ENCODE measurements at places on chromosomes 13 and 19. TPM values are rescaled to one million over a fixed set of nuclear protein-coding genes. Genes with fewer than 3 reads are reported as not detected.

Gene SHISA2
- total RNA-seq: 2.6 TPM

Gene ZNF681
- total RNA-seq: 2.6 TPM

Gene NAPSA
- 1.6 TPM for total RNA-seq

Gene ZFP28
- 13.0 TPM for total RNA-seq

Gene OR10H1
- total RNA-seq: not detected

Gene TUBA3C
- total RNA-seq: not detected

Gene KLK12
- total RNA-seq: not detected

Gene BRME1
- 6.3 TPM for total RNA-seq

Gene CEACAM7
- not detected for total RNA-seq

Gene RASGRP4
- total RNA-seq: 1.6 TPM

Gene IQCN
- total RNA-seq: 7.0 TPM

DNA sequence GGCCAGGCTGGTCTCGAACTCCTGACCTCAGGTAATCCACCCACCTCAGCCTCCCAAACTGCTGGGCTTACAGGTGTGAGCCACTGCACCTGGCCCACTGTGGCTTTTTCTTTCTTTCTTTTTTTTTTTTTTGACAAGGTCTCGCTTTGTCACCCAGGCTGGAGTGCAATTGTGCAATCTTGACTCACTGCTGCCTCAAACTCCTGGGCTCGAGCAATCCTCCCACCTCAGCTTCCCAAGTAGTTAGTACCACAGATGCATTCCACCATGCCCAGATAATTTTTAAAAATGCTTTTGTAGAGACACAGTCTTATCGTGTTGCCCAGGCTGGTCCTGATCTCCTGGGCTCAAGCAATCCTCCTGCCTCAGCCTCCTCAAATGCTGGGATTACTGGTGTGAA is 12.1 kb upstream of the FCGBP start:
- no peak for DNase-seq

DNA sequence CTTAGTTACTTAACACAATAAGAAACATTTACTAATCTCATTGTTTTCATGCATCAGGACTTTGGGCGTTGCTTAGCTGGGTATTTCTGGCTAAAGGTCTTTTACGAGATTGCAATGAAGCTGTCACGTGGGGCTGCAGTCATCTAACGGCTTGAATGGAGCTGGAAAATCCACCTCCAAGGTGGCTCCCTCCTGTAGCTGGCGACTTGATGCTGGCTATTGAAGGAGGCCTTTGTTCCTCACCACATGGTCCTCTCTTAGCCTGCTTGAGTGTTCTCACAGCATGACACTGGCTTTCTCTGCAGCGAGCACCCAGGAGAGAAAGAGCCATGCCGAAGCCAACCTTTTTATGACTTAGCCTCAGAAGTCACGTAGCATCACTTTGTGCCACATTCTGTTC is 92.0 kb downstream of the NHLRC3 start:
- DNase-seq: no peak

DNA sequence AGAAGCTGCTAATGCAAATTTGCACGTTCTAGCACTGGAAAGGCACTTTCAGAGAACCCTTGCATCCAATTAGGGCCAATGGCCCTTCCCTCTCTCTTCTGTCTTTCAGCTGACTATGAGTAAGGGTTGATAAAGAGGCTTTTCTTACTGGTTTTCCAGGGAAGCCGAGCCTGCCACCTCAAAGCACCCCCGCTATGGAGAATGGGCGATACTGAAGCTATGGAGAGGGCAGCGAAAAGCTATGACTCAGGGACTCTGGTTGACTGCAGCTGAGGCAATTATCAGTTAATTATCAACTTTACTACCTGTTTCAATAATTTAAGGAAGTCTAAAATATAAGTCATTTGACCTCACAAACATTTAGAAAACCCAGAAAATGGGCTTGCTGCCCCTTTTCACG is 115.8 kb downstream of the TRPC4 start:
- no peak for DNase-seq

- DNase-seq: no peak
Measured at GRCh38 chr13:111217641-111218040, 102.5 kb downstream of the ARHGEF7 start.

DNA sequence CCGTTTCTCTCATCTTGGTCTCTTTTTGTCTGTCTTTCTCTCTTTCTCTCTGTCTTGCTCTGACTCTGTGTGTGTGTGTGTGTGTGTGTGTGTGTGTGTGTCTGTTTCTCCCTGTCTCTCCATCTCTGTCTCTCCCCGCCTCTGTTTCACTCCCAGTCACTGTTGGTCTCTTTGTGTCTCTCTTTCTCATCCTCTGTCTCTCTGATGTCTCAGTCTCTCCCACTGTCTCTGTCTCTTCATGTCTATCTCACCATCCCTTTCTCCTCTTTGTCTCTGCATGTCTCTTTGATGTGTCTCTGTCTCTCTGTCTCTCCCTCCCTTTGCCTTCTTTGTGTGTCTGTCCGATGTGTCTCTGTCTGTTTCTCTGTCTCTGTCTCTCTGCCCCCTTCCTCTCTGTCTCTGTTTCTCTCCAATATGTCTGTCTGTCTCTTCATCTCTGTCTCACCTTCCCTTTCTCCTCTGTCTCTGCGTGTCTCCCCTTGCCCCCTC is 2.5 kb downstream of the NFIC start:
- DNase-seq: no peak

DNA sequence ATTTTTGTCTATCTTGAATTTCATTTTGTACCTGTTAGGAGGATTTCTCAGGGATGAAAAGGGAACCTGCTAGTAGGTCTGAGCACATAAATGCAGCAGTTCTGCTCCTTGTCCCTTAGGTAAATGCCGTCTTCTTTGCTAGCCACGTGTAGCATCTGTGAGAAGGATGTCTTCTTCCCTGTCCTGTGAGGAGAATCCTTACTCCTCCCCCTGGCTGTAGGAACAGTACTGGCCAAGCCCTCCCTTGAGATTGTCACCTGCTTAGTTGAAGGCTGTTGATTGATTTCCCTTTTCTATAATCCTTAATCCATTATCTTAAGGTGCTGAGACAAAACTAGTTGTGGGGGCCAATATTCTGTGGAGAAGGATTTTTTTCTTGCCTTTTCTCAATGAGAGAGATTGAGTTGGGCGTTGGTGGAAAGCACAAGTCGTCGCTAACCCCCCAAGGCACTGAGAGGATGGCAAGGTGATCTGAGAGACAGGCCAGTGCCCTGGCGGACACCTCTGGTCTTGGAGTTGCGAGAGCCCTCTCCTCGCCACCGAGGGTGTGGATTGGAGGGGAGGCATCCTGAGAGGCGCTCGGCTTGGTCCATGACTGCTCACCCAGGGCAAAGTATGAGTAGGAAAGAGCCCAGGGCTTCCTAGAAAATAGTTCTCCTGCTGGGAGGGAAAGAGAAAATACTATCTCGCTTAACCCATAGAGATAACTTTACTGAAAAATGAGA is 216.7 kb downstream of the ATP8A2 start:
- no peak for DNase-seq

- no peak for DNase-seq
Measured at GRCh38 chr13:30570691-30571090, 47.0 kb upstream of the USPL1 start.

GRCh38 chr19:44737238-44738071 is 11.1 kb upstream of the BCL3 start:
- DNase-seq: no peak

DNA sequence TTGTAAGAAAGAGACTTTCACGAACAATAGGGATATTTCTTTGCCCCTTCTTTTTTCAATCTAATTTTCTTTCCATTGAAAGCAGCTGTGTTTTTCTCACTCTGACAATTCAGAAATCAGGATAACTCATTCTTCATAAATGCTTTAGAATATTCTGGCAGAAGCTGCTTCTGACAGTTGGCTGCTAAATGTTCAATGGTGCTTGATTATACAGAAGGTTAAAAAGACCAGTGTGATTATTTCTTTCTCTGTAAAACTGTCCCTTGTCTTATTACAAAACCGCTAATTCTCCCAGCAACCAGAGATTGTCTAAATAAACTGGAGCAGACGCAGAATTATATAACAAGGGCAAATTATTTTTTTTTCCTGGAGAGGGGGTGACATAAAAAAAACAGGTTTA is 394.4 kb downstream of the SPRY2 start:
- no peak for DNase-seq

DNA sequence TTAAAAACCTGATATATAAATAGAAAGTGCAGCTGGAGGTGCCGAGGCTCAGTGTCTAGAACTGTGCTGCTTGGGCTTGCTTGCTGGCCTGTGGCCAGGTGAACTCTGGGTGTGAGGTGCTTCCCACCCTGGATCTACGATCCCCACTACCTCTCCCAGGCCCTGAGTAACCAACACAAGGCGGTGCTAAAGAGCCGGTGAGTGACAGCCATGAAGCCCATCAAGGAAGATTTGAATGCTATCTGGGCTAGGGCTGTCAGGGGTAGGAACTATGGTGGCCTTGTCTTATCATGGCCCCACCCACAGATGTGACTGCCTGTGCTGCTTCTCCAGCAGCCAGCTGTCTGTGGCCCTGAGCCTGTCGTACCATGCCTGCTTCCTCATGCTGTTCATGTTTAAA is 25.6 kb upstream of the ZNF91 start:
- DNase-seq: no peak

- no peak for DNase-seq
Measured at GRCh38 chr19:10431943-10432735, 11.8 kb downstream of the PDE4A start.

GRCh38 chr19:31527443-31527842 is 178.2 kb upstream of the TSHZ3 start:
- DNase-seq: no peak

- no peak for DNase-seq
Measured at GRCh38 chr13:110121422-110122083, 185.4 kb downstream of the COL4A1 start.

GRCh38 chr13:45410001-45410400 is 8.2 kb downstream of the SLC25A30 start:
- no peak for DNase-seq

DNA sequence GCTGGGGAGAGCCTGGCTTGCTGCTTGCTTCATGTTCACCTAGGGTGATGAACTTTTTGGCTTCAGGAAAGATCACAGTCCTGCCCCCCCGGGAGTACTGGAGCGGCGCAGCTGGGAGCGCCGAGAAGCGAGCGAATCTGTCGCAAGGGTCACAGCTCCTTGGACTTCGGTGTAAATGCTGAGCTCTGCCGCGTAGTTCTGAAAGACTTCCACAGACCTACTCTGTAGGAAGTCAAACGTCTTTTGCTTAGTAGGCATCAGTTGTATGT is 2.7 kb downstream of the ING1 start:
- DNase-seq: no peak

- DNase-seq: no peak
Measured at GRCh38 chr13:72959643-72960042, 99.2 kb upstream of the KLF5 start.

DNA sequence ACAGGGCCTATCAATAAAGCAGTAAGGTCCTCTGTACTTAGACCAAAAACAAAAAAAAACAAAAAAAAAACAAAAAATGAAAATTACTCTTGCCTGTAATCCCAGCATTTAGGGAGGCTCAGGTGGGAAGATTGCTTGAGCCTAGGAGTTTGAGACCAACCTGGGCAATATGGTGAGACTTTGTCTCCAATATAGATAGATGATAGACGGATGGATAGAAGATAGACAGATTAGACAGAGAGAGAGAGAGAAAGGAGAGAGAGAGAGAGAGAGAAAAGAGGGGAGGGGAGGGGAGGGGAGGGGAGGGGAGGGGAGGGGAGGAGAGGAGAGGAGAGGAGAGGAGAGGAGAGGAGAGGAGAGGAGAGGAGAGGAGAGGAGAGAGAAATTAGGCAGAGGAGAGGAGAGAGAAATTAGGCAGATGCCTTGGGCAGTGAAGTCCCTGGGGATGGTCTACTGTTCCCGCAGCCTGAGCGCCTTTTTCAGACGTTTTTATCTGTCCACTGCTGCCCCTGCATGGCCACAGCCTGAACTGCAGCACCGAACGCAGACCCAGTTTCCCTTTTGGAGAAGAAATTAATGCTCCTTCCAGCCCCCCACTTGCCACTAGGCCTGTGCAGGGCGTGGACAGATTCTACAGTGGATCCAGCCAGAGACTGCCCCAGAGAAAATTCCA is 9.8 kb upstream of the ZNF627 start:
- peak; percentile 63 for DNase-seq

DNA sequence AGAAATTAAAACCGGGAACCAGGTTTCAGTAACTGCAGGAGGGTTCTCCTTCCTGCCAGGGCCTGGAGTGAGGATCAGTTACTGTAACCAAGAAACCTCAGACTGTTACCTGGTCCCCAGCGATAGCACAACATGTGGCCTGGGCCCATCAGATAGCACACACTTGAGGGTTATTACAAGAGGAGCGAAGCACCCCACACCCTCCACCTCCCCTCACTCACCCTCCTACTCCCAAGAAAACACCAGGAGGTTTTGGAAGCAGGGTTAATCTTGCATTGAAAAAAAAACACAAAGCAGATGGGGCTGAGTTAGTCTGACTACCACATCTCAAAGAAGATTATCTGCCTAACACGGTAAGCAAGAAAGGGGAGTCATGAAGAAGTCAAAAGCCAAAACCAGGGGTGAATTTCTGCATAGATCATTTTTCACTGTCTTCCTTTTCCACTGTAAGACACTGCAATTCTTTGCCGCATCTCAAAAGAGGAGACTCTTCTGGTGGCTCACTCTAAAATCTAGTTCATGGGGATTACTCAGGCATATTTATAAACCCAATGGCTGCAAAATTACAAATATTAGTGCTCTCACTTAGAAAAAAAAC is 75.9 kb upstream of the DOCK9 start:
- no peak for DNase-seq

DNA sequence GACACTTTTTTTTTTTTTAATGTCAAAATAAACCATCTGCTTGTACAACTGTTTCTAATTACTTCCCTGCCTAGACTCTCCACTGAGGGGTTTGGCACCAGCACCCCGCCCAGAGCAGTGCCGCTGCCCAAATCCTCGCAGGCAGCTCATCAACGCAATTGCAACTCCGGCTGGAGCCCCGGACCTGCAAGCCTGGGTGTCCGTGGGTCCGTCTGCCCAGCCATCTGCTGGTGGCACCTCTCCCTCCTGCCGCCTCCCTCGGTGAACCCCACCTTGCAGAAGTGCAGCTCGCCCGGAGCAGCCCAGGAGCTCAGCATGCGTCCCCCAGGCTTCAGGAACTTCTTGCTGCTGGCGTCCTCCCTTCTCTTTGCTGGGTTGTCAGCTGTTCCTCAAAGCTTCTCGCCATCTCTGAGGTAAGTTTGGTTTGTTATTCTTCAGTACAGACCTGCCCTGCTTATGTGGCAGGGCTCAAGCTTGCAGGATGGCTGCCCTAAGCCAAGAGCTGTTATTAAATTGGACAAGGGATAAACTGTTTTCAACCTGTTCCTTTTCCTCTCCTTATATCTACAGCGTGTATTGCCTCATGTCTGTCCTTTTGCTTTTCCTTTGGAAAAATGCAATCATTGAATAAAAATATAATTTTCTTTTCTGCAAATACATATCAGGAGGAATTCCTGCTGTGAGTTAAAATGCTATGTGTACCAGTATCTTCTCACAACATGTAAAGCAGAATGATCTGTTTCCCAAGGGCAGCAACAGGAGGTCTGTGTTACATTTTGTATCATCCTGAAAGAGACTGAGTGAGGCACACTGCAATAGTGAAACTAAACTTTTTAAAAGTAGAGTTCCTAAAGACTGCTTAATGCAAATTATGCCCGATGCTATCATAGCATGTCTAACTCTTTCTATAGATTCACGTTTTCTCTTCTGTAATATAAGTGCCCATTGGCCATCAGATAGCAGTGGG is at the start of gene ITGBL1:
TSS of gene ITGBL1 (plus strand) at position 157 of the 967 bp plus-strand sequence. CDS start at position 316, 159 bp downstream.
- DNase-seq: no peak

- DNase-seq: no peak
Measured at GRCh38 chr13:44158881-44159632, 214.6 kb upstream of the SERP2 start.

All from breast epithelium (tissue), 4 donors.